ENCODE measurements at places on chromosomes 11 and 22.

- no peak for DNase-seq
Measured at GRCh38 chr11:48150213-48150612, 66.4 kb upstream of the OR4B1 start.

DNA sequence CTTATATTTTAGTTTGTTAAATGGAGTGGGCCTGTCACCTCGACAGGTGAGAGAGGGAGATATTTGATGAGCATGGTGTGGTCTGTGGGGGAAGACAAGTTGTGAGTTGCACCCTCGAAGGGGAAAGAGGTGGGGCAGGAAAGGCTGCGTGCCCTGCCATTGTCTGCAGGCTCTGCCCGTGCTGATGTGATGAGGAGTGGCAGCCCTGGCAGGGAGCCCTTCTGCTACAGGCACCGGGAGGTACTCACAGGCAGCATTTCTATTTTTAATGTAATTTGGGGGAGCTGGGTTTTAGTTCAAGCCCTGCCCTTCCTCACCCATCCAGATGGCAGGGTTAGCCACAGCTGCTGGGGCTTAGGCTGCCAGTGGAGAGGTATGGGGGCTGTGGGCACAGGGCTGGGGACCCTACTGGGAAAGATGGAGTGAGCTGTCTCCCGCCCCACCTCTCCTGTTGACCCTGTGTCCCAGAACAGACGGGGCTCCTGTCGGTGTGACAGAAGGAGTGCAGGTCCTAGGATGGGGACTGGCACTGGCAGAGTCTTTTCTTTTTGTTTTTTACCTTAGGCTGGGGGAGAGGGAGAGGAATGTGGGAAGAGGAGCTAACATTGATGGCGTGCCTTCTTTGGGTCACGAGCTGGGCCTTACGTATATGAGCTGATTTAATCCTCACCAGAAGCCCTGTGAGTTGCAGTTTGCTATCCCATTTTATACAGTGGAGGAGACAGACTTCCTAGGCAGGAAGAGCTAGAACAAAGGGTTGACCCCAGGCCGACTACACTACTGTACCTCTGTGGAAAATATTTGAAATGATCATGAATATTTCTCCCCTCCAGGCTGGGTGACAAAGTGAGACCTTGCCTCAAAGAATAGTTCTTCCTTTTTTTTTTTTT is 51.6 kb downstream of the CEP164 start:
- no peak for DNase-seq

GRCh38 chr11:72598906-72599305 is 75.3 kb downstream of the PDE2A start:
- no peak for DNase-seq

GRCh38 chr11:75673977-75674582 is 5.2 kb upstream of the MAP6 start:
- DNase-seq = no peak

- DNase-seq = no peak
Measured at GRCh38 chr11:124899383-124900145, 1.9 kb upstream of the ROBO4 start.

GRCh38 chr11:115052601-115053000 is 374.3 kb downstream of the NXPE2 start:
- DNase-seq = no peak

DNA sequence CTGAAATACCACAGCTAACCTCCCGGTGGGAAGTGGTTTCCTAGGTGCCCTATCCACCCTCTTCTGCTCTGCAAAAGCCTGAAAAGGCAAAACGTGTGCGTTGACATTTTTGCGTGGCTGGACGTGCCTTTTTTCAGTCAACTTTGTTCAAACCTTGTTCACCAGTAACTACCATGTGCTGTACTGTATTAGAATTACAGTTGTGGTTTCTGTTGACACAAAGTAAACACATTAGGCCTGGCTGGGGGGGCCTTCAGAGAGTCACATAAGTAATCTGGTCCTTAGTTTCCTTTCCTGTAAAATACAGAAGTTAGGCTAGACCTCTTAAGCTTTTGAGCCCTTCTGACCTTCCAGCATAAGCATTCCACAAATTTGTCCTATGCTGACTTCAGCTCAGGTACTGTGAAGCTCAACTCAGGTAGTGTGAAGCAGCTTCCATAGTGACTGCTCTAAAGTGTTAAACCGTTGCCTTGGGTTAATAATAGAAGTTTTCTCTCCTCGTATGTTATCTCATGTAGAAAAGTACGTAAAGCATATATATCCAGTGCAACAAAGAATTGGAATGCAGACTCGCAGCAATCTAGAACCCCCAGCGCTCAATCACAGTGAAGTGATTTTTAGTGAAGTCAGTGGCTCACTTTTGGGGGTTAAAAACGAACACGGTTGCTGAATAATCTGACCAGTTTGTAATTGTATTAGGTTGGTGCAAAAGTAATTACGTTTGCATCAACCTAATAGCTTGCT is 1.8 kb downstream of the EWSR1 start:
- DNase-seq = no peak

DNA sequence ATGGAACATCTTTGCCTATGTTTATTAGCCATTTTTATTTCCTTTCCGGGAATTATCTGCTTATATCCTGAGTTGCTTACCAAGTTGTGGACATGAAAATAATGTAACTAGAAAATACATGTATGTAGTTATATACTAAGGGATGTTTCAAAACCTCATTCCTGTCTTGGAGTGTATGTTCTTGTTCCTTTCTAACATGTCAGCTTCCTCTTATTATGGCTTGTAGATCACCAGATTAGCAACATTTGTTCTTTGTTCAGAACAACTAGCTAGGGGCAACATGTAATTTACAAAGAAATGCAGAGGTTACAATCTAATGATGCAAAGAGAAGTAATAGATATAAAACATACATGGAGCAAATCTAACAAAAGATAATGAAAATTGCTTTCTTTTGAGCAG is 13.1 kb upstream of the TMEM123 start:
- no peak for DNase-seq

DNA sequence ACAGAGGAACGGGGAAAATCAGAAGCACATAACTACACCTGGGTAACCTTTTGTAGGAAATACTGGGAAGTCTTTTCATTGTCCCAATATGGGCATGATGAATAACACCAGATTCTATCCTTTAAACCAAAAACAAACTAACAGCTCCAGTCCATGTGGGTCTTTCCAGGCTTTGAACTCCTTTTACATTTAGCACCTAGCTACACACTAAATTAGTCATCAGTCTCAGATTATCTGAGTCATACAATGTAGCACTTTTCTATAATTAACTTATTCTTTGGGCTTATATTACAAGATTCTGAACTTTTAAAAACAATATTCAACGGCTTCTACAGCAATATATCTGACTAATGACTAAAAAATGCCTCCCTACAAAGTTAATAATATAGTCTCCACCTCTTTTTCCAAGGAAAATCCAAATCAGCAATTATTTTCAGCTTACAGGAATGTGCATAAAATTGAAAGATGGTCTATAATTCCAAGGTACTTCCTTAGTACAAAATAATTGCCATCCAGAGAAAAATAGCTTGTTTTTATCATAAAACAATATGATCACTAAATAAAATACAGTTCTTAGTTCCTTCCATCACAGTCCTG is 26.3 kb downstream of the STK33 start:
- DNase-seq = no peak

DNA sequence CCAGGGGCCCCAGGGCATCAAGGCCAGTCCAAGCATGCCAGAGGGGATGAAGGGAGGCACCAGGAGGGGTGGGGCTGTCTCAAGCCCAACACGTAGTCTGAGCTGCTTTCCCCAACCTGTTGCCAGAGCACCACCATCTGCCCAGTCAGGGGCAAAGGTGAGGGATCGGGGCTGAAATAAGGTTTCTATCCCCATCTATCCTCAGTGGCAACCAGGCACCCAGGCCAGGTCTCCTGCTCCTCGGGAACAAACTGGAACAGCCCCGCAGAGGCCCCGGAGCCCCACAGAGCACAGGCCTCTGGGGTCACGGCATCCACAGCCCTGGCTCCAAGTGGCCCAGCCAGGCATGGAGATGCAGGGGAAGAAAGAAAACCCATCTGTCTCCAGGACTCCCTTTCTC is 19.3 kb downstream of the STARD10 start:
- no peak for DNase-seq

DNA sequence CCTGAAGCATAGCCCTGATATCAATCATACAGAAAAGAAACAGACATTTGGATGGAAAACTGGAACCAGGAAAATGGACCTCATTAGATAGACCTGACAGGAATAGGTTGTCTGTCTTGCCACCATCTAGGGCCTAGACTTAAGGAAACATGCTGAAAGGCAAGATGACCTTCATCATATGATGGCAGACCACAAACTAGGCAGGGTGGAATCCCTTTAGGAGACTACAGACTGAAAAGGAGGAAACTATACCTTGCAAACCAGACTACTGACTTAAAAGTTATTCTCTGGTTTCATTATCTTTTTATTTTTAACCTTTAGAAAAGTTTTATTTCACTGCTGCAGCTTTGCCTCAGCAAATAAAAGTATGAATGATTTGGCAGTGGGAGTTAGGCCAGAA is 20.3 kb downstream of the SBF2 start:
- DNase-seq = no peak

GRCh38 chr11:67281552-67282150 is 7.5 kb upstream of the ANKRD13D start:
- no peak for DNase-seq

GRCh38 chr22:47219789-47220188 is 457.3 kb downstream of the TBC1D22A start:
- DNase-seq = no peak

- no peak for DNase-seq
Measured at GRCh38 chr22:34897126-34897525, 168.8 kb upstream of the ISX start.

GRCh38 chr11:9529334-9529650 is 44.2 kb upstream of the WEE1 start:
- no peak for DNase-seq

GRCh38 chr11:108538022-108538424 is 39.8 kb upstream of the POGLUT3 start:
- DNase-seq = no peak

- no peak for DNase-seq
Measured at GRCh38 chr11:45924927-45925326, 2.5 kb downstream of the LARGE2 start.

- no peak for DNase-seq
Measured at GRCh38 chr11:93481279-93481678, 61.9 kb downstream of the SMCO4 start.

DNA sequence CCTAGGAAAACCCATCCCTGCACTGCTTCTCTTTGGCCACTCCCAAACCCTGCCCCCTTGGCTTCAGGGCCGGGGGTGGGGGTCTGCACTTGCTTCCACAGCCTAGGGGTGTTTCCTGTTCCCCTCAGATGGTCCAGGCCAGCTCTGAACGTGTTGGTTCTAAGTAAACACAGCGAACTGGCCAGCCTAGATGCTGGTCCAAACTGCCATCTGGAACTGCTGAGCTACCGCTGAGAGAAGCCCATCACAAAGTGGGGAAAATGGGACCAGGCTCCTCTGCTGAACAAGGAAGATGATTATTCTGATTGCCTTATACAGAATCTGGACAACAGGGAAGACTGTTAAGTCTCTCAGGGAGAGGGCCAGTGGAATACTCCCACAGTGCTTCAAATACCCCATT is 23.5 kb upstream of the YPEL1 start:
- no peak for DNase-seq

- no peak for DNase-seq
Measured at GRCh38 chr11:128462922-128463321, 124.4 kb downstream of the ETS1 start.

- no peak for DNase-seq
Measured at GRCh38 chr22:49853981-49854831, 562 bp downstream of the ZBED4 start.

DNA sequence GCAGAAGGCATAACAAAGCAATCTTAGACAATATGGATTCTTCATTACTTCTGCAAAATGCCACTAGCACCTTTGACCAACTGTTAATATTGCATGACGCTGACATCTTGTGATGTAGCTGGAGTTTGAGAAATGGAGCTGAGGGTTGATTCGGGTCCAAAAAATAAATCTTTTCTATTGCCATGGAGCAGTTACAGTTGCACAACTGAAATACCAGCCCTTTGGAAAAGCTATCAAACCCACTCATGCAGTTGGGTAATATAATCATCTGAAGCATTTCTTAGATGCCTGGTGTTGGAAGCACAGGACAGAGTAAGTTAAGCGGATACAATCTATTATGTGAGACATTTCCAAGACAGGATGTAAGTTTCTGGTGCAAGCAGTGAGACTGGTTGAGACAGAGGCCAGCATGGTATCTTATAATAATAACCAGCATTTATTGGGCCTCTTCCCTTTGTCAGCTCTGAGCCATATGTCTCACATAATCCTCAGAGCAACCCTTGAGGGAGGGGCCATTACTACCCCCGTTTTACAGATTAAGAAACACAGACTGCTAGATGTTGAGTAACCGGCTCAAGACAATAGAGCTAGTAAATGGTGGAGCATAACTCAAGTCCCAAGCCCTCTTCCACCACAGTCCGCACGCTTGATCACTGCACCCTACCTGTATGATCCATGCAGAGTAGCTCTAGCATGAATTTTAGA is 74.9 kb upstream of the CAPRIN1 start:
- DNase-seq = no peak

- DNase-seq = no peak
Measured at GRCh38 chr11:1039481-1040427, 3.2 kb upstream of the MUC6 start.

DNA sequence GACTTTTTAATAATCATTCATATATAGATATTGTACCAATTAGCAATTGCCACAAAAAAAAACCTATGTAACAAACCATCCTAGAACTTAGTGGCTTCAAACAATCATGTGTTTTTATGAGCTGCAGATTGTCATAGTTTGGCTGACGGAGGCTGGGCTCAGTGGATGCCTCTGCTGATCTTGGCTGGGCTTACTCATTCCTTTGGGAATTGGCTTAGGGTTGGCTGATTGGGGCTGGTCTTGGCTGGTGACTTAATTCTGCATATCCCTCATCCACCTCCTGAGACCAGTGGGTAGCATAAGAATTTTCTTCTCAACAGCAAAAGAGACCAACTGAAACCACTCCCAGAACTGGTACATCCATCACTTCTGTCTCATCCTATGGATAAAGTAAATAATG is 57.9 kb upstream of the PHF21B start:
- no peak for DNase-seq

DNA sequence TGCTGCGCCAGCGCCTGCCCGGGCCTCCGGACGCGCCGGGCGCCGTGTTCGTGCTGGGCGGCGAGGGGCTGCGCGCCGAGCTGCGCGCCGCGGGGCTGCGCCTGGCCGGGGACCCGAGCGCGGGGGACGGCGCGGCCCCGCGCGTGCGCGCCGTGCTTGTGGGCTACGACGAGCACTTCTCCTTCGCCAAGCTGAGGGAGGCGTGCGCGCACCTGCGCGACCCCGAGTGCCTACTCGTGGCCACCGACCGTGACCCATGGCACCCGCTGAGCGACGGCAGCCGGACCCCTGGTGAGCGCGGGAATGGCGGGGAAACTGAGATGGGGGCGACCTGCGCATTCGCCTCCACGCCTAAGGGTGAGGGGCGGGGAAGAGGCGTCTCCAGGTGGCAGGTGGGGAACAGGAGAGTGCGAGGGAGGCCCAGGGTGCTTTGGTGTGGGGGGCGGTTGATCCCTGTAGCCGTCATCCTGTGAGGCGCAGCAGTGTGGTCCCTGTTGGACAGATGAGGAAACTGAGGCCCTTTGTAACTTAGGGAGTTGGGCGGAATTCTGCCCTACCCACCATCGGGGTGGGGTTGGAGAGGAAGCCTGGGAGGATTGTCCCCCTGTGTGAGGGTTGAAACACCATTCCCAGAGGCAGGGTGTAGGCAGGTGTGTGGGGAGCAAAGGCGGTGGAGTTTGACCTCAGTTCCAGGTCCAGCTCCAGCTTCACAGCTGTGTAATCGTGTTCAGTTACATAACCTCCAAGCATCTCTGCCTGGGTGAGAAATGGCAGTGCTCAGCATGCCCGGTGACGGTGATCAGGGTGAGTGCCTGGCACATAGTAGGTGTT is 758 bp downstream of the PDXP start:
- DNase-seq = no peak

- no peak for DNase-seq
Measured at GRCh38 chr11:109093354-109093753, 328.6 kb upstream of the C11orf87 start.

Measured in stimulated activated CD4-positive, alpha-beta T cell treated with anti-CD3 and anti-CD28 coated beads, Interleukin-12 subunit alpha, Interleukin-12 subunit beta, amount 100 ng/mL, for 24 hours (primary cell).